ENCODE measurements at places on chromosomes 6 and 20.
A peak's percentile ranks its signal among the peaks of the same experiment; 100 is the strongest.

- peak; percentile 29 for DNase-seq
Measured at GRCh38 chr20:62365814-62366369, 1.2 kb downstream of the LAMA5 start.

DNA sequence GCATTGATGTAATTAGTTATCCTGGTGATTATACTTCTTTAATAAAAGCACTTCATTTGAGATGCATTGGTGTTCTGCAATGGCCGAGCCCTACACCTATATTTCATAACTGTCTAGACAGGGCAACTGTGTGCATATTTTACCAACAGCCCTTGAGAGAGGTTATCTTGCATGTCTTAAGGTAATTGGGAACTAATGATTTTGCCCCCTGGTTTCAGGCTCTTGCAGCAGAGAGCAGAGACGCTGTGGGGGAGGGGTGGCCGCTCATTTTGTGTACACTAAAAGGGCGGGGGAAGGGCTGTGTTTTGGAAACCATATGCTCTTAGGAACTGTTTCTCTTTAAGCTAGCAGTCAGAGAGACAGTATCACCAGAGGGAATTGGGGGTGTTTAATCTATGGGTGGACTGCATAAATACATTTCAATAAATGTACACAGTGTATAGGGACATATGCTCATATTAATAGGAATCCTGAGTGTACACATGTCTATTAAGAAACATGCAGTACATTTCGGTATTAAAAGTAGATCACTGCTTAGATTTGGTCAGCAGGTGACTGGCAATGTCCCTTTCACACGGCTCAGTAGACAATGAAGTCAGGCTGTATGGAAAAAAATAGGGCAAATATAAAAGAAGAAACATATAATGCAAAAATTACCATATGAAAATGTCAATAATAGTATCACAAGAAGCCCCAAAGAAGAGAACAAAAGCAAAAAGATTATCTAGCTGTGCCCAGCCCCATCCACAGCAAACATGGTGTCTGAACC is 402.9 kb upstream of the CITED2 start:
- DNase-seq: no peak

- DNase-seq: no peak
Measured at GRCh38 chr6:20486641-20487040, 47.6 kb upstream of the CDKAL1 start.

GRCh38 chr6:27066802-27067201 is 180.7 kb upstream of the PRSS16 start:
- no peak for DNase-seq

DNA sequence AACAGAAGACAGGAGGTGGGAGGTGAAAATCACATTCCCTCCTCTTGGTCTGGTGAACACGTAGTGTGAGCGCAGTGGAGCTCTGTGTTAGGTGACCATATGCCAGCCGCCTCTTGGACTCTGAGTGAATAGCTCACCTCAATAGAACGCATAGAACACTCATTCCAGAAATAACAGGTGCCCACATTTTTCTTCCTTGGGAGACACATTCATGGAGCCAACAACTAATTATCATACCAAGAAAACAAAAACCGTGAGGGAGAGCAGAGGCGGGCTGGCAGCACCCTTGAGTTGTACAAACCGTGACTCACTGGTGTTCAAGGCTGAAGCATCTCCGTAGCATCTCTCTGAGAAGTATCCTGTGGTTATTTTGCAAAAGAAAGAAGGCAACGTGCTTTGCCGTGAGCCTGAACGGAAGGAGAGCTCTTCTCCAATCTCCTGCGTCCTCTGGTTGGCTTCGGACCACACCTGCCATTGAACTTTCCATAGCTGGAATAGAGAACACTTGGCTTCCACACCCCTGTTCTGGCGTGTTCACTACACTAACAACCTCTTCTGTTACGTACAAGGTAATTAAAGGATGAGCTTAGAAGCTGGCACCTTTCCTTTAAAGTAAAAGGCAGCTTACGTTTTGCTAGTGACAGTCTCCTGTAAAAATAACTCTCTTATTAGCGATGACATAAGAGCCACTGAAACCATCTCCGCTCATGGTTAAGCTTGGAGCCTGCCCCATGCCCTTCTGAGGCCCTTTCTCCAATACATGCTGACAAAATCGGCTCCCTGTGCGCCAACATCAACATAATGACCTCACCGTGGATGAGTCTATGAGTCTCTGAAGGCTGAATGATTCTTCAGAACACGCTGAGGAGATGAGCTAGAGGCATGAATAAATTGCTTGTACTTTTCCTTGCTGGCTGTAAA is 30.2 kb upstream of the SGK1 start:
- DNase-seq: peak; percentile 52

DNA sequence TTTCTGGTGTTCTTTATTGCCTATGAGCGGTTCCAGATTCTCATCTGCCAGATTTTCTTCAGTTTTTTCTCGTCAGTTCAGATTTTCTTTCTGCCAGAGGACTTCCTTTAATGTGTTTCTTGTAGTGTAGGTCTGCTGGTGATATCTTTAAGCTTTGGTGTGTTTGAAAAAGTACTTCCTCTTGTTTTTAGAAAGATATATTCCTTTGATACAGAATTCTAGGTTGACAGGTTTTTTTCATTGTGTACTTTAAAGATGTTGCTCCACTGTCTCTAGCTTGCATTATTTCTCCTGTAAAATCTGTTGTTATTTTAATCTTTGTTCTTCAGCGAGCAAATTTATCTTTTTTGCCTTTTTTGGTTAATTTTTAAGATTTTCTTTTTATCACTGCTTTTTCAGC is 36.9 kb downstream of the ASXL1 start:
- no peak for DNase-seq

DNA sequence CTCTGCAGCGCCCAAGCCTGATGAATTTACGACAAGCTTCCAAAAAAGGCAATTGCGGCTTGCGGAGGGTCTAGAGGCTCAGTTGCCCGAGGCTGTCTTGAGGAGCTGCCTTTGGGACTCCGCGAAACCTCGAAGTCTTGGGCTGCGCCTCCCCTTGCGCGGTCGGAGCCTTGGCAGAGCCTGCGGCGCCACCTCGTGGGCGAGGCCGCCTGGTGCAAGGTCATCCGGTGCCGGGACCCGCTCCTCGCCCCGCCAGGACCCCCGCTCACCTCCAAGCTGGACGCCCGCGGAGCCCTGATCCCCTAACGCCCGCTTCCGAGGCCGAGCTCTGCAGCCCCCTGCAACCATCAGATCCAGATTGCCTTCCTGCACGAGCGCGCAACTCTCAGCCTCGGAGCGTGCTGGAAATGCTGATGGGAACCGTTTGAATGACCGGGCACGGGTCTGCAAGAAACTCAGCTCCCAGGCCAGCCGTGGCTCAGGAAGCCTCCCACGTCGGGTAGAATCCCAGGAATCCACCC is 14.9 kb upstream of the FAM210B start:
- DNase-seq: no peak

DNA sequence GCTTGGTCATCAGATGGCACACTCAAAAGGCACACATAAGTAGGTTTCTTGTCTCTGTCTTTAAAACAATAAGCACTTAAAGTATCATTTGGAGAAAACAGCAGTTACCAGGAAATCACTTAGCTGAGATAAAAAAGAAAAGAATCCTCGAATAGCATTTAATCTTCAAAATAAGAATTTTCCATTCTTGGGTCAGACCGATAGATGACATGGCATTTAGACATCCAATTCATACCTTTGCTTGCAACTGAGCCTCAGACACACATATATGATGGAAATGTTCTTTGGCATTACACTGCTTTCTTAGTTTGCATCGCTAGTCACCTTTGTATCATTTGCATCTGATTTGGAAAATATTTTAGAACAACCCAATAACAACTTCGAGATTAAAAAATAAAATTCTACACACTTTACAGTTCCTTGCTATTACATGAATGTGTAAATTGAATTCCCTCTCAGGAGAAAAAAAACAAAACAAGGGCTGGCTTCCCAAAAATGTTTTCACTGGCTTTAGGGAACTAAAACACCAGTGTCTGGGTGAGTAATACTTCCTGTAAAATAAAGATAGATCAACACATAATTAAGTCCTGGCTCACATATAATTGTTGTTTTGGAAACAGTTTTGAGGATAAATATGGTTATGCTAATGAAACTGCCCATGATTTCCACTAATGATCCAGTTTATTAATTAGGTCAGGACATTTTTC is 1.3 kb upstream of the RNF217 start:
- DNase-seq: no peak

Measured in NCI-H187 (cell line).